Astrocyte of the spinal cord (primary cell): ENCODE measurements at places on chromosomes 6 and 20.
A peak's percentile ranks its signal among the peaks of the same experiment; 100 is the strongest.

DNA sequence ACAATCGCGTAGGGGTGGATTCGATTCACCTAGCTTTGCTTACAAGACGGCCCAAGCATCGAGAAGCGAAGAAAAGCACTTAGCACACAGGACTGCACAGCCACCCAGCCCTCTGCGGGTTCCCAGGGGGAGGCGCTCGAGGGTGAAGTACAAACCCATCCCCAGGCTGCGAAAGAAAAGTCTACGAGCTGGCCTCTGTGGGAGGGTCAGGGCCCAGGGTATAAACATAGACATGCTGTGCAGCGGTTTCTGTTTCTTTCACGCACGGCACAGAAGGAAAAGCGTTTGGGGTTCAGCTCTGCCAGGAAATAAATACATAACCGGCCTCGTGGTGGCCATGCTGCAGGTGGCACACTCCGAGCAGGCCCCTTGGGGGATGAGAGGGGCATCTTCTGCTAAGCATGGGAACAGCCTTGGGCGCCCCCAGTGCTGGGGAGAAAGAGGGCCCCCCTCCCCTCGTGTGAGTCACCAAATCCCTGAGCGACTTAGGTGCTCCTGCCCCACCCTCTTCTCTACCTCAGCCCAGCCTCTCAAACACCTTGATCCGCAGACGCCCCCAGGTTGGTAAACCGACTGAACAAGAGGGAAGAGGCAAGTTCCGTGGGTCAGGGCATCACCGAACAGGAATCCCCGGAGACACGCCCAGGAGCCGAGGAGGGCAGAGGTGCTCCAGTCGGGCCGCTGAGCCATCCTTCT is 91.6 kb upstream of the RIPOR2 start:
- DNase-seq, result no peak

DNA sequence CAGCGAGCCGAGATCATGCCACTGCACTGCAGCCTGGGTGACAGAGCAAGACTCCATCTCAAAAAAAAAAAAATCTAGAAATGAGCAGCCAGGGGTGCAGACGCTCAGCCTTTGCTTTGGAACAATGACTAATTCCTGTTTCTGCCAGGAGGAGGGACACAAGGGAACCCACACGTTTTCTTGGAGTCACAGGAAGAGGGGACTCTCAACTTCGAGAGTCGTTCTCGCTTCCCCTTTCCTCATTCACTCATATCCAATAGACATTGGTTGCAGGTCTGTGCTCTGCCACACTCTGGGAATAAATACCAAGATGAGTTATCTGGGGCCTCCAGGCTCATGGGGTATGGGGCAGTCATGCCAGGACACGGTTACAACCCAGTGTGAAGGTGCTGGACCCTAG is 91.5 kb upstream of the RREB1 start:
- DNase-seq, result no peak

GRCh38 chr6:106149472-106150069 is 63.4 kb downstream of the PRDM1 start:
- no peak for DNase-seq

GRCh38 chr6:145331066-145331465 is 404.3 kb downstream of the EPM2A start:
- no peak for DNase-seq

- no peak for DNase-seq
Observed at GRCh38 chr6:140663772-140664171, 1289.3 kb upstream of the CITED2 start.

DNA sequence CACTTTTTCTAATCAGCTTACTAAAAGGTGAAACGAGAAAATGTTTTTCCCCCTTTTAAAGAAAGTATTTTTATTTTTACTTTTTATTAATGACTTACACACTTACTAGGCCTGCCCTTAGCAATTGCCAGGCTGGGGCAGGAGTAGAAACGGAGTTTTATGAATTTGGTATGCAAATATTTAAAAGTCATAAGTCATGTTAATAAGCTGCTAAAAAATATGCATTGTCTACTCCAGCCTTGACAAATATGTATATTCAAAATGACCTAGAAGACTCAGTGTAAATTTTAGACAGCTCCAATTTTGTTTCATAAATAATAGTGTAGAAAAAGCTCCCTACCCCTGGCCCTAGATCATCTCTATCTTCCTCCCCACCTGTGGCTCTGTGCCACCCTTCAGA is 17.5 kb upstream of the TGM6 start:
- no peak for DNase-seq

GRCh38 chr6:142699391-142699790 is 245.6 kb downstream of the HIVEP2 start:
- no peak for DNase-seq

DNA sequence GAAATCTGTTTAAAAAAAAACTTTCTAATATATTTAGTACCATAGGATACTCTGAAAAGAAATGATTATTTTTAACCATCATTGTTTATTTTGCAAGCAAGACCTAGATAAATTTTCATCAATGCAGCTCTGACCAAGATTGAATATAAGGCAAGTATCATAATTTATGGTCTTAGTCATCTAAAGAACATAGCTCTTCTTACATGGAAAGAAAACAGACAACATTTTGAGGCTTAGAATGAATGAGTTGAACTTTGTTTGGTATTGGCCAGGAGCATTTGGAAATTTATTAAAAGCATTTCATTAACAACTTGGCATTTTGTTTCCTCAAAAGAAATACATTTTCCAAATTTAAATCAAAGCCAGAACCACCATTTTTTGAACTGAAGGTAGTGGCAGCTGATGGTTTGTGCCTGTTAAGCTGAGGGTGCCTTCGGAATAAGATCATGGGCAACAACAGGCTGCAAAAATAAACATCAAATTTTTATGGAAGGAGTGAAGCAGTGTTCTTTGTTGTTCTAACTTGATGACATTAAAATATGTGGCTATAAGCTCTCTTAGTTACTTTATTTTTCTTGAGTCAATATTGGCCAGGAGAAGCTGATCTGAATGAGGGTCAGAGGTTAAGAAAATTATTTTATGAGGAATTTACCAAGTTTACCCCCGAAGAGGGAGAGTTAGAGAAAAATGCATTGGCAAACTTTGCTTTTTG is 6.7 kb upstream of the ATXN1 start:
- DNase-seq, result no peak

DNA sequence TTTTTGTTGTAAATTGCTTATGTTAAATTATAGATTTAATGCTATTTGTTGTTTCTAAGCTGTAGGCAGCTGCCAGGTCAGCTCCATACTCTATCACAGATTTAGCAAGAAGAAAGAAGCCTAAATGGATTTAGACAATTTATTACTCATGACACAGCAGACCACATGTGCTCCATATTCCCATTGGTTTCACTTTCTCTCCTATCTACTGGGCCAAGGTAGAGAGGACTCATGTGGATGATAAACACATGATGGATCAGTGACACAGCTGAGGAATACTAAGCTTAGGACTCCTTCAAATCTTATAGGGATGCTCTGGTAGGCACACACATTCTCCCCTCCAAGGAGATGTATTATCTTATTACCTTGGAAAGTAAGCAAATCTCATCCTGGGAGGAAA is 553.0 kb upstream of the ADGRB3 start:
- peak; percentile 3 for DNase-seq

DNA sequence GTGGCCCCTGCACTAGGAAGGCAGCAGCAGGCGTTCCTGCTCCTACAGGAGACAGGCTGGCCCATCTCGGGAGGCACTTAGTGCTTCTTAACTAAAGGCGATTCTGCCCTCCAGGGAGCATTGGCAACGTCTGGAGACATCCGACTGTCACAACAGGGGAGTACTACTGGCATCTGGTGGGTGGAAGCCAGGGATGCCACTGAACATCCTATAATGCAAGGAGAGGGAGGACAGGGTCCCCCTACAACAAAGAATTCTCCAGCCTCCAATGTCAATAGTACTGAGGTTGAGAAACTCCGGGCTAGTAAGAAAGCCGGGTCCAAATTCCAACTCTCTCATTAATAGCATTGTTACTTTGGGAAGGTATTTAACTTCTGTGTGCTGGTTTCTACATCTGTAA is 119.4 kb upstream of the ARMC2 start:
- no peak for DNase-seq

DNA sequence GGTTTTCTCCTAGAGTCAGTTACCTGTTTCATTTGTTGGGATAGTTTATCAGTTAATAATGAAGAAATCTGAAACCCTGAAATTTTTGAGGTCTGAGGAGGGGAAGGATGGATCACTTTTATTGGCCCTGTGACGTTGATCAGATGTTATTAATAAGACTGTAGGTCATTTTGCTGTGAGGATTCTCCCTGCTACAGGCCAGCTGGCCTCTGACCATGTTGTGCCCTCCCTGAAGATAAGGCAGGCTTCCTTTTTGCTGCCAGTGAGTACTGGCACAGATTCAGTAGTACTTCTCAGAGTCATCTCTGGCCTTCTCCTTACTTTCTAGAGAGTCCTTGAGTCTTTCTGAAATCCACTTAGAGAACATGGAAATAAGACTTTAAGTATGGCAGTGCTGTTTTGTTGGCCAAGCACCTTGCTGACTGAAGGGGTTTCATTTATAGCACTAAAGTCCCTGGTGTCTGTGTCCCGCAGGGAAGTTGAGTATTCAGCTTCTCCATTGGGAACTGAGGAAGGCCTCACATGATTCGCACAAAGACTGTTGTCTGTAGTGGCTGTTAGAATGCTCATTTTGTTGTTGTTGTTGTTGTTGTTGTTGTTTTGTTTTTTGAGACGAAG is 202.6 kb downstream of the DTNBP1 start:
- DNase-seq, result no peak

- DNase-seq, result no peak
Observed at GRCh38 chr6:76416821-76417605, 344.6 kb upstream of the IMPG1 start.

DNA sequence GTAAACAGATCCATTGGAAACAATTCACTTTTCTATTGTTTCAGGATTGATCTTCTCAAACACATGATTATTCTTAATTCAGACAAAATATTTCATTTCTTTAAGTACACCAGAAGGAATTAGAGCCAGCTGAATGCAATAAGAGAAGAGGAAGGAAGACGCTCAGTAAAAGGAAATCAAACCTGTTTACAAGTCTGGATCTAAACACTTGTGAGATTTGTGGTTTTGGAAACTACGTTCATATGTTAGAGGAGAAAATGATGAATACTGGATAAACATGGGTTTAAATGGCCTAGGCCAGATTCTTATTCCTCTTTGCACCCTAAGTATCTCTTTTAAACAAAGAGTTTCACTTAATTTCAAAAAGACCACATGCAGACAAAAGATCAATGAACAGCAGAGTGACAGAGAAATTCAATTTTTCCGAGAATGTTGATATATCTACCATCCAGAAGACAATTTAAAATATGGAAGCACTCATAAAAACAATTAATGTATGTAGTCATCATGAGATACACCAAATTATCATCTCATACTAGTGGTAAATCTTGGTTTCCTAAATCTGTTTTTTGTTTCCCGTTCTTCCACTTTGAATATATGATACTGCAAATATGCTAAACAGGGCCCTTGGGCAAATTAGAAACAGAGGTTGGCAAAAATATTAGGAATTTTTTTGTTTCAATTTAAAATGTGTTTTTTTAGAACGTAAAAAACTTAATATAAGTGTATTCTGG is 703.5 kb upstream of the CITED2 start:
- DNase-seq, result no peak

DNA sequence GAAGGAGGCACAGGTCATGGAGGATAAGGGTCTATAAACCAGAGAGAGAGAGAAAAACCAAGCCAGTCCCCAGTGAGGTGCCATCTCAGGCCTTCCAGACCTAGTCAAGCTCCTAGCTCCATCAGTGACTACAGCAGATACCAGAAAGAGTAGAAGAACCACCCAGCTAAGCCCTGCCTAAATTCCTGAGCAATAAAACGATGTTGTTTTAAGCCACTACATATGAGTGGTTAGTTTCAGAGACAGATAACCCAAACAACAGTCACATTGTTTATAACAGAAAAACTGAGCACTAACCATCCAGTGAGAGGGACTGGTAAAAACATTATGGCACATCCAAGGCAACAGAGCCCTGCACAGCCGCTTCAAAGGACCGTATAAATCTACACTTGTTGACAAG is 59.2 kb downstream of the BMP7 start:
- no peak for DNase-seq

- DNase-seq, result no peak
Observed at GRCh38 chr20:9332791-9333479, 181.5 kb upstream of the LAMP5 start.
